NCI-H146 (cell line): ENCODE measurements at places on chromosomes 11 and 22.

DNA sequence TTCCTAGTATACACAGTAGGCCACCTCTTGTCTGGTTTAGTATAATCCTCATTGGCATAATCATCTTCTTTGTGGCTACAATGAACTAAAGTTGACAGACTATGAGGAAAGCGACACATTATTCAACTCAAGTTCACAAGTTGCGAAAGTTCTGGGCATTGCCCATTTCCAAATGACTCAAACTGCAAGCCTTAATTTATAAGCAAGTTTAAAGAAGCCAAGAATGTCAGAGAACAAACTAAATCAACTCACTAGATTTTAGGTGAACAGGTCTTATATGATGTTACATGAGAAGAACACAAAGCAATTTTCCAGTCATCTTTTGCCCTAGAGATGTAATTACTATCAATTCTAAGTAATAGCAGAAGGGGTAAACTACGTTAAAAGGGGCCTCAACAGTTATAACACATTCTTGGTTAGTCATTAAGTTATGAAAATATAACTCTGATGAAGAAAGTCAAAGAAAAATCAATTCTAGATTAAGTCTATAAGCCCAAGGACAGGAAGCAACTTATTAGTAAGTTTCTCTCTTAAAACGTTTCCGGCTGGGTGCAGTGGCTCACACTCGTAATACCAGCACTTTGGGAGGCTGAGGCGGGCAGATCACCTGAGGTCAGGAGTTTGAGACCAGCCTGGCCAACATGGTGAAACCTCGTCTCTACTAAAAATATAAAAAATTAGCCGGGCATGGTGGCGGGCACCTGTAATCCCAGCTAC, 21.5 kb downstream of the PICALM start:
- DNase-seq = no peak

DNA sequence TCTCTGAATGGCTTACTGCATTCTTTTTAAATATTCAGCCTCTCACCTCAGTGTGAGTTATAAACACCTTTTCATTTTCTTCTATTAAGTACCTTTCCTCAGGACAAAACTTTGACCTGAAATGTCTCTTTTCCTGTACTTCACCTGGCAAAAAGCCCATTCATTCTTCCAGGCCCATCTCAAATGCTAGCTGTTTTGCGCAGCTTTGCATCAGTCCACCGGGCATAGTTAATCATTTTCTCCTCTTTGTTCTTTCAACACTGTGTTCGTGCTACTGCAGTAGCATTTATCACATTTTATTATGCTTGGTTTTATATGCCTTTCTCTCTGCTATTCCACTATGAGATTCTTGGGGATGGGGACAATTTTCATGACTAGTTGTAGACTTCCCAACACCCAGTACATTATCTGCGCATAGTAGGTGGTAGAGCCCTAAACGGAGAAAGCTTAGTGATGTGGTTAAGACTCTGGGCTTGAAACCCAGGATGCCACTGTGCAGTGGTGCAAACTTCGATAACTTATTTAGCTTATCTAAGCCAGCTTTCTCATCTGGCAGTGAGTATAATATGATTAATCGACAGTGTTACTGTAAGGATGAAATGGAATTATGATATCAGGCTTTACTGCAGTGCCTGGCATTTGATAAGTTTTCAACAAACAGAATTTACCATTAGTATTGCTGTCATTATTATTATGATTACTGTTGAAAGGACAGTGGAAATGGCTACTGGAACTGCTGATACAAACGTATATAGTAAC, 695.7 kb downstream of the NELL1 start:
- DNase-seq = no peak

DNA sequence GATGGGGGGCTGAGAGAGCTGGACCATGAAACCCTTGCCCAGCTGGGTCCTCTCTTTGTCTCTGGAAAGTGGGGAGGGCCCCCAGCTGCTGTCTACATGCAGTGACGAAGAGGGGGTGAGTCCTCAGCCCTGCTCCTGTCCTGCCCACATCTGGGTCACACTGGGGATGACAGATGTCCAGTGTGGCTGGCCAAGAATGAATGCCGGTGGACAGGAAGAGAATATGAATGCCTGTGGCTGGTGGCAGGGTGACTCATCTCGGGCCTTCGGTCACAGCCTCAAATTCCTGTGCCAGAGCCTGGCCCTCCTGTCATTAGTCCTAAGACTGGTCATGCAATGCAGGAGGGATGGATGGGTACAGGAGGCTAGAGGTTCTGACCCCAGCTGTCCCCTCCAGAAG, 2.2 kb upstream of the PNPLA3 start:
- DNase-seq = no peak

GRCh38 chr11:10139656-10140055, 154.4 kb downstream of the SBF2 start:
- no peak for DNase-seq

DNA sequence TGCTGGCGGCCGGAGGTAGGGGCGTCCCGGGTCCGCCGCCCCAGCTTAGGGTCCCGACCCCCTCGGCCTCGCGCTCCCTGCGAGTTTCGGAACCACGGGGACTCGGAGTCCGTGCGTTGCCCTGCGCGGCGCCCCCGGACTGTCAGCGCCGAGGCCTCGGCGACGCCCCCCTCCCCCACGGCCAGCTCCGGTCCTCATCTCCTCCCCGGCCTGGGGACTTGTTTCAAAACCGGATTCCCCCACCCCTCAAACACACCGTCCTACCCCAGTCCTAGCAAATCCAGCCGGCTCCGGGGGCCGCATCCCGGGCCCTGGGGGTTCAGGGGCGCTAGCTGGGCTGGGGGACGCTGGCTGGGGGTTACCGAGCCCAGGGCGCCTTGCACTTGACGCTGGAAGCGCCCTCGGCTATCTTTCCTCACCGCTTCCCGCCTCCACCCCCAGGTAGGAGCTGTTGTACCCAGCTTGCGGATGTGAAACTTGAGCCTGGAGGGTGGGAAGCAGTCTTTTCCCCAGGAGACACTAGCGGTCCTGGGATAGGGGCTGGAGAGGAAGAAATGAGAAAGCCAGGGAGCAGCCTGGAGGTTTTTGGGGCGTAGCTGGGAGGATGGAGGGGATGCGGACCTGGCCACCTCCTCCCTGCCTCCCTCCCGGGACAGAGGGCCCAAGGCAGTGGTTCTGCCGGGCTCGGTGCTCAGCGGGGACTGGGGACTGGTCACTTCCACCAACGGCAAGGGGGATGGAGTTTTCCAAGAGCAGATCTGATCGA, 550 bp downstream of the FBLN1 start:
- no peak for DNase-seq

DNA sequence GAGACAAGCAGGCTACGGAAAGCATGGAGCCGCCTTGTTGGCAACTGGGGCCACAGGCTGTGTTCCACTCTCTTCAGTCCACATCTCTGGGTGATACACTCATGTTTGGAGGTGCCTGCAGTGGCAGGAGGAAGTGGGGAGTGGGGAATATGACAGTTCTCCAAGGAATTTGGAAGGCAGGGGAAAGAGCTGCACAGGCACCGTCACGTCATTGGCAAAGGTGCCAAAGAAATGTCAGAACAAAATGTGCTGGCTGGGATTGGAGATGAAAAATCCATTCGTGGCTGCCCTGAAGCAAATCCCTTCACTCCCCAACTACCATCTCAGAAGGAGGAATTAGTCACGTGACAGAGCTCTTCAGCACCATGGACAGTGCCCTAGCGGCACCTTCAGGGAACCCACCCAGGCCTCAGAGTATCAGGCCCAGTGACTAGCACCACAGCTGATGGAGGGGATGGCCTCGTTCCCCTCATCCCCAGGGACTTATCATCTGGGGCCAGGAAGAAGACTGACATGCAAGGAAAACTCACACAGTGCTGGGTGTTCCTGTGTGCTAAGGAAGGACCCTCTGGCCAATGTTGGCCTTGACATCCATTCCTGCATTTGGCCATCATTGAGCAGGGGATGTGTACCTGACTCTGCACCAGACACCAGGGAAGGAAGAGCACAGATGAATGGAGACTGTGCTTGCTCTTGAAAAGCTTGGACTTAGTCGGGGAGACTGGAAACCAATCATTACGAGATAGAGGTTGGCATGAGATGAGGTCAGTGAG, 48.5 kb upstream of the PRDM11 start:
- DNase-seq = no peak

- no peak for DNase-seq
These were observed 35.9 kb downstream of the ACO2 start for GRCh38 chr22:41504816-41505215.

DNA sequence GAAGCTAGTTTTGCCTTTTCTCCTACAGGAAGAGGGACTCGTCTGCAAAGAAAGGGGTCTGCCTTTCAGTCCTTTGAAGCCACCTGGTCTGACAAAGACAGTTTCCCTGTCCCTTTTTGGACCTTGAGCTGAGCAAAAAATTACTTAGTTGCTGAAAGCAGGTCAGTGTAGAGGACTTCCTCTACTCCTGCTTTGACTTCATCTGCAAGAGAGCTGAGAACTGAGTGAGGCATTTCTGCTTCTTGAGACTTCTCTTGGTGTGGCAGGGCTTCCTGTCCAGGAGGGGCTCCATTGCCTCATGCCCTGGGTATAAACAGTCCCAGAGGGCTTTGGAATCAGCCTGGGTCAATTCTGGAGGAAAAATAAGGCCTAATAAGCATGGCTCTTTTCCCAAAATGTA, 73.1 kb downstream of the ZNRF3 start:
- no peak for DNase-seq

DNA sequence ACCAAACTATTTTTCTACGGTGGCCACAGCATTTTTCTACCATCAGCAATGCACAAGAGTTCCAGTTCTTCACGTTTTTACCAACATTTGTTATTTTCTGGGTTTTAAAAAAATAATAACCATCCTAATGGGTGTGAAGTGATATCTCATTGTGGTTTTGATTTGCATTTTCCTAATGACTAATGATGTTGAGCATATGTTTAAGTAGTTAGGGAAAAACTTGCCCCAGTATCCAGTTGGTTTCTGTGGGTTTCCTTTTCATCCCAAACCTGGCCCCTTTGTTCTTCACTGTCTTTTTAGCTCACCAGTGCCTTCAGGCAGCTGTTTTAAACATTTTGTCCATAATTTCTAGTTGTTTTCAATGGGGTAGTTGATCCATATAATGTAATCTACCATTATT, 14.7 kb upstream of the PTS start:
- DNase-seq = no peak

GRCh38 chr11:27934830-27935145, 173.2 kb downstream of the KIF18A start:
- no peak for DNase-seq

GRCh38 chr11:107041088-107041444, 22.8 kb upstream of the GUCY1A2 start:
- DNase-seq = no peak

GRCh38 chr11:86108191-86108590, 39.3 kb upstream of the PICALM start:
- no peak for DNase-seq

DNA sequence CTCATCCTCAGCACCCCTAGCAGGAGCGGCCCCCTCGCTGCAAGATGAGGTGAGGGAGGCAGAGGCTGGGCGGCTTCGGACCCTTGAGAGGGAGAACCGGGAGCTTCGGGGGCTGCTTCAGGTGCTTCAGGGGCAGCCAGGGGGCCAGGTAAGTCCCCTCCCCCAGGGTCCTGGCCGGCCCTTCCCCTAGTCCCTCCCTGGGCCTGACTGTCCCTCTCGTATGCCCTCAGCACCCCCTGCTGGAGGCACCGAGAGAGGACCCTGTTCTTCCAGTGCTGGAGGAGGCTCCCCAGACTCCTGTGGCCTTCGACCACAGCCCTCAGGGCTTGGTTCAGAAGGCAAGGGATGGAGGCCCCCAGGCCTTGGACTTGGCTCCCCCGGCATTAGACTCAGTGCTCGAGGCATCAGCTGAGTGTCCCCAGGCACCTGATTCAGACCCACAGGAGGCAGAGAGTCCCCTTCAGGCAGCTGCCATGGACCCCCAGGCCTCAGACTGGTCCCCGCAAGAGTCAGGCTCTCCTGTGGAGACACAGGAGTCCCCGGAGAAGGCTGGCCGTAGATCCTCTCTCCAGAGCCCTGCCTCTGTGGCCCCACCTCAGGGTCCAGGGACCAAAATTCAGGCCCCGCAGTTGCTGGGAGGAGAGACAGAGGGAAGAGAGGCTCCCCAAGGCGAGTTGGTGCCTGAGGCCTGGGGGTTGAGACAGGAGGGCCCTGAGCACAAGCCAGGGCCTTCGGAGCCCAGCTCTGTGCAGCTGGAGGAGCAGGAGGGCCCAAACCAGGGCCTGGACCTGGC, 4.0 kb downstream of the CCDC88B start:
- DNase-seq = no peak

- DNase-seq = no peak
These were observed 21.3 kb downstream of the RSPH14 start for GRCh38 chr22:23120415-23120899.

DNA sequence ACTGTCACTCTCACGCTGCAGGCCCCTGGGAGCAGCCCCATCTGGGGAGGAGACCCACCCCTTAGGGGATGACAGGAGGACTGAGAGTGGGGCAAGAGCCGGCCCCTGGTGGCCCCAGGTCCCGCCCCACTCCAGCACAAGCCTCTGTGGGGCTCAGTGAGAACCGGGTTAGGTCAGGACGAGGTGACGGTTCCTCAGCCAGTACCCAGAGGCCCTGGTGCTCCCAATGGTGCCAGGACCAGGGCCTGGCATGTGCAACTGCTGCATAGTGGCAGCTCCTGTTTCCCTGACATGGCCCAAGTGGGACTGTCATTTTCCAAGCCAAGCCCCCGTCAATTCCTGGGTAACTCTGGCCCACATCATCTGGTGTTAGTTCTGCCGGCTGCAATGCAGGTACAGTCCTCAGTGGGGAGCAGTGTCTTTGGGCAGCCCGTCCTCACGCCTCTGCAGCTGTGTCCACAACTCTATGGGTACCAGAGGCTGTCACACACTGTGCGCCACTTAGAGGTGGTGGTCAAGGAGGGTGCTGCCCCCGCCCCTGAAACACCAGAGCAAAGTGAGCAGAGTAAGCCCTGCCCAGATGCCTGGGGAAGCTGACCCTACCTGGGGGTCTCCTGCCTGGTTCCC, 15.9 kb downstream of the CHID1 start:
- no peak for DNase-seq

- DNase-seq = no peak
These were observed 9.4 kb downstream of the TRIM6 start for GRCh38 chr11:5605849-5606248.

GRCh38 chr11:27783701-27784355, 83.6 kb upstream of the BDNF start:
- DNase-seq = no peak

GRCh38 chr11:79101656-79102055, 339.2 kb downstream of the TENM4 start:
- DNase-seq = no peak

GRCh38 chr22:22458896-22459588, 49.5 kb downstream of the ZNF280B start:
- no peak for DNase-seq

DNA sequence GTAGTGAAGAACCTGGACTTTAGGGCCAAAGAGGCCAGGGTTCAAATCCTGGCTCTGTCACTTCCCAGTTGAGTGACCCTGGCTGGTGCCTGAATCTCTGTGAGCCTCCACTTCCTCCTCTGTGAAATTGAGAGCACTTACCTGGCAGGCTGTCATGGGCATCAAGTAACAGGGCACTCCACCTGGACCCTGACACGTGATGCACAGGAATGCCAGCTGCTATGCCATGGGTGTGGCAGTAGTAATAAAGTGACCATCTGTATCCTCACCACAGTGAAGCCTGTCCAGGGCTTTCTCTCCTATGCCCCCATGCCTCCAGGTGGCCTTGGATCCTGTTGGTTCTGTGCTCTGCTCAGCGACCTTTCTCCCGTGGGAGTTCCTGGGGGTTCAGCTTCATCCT, 29.8 kb upstream of the PPP6R3 start:
- DNase-seq = no peak
